Hematopoietic multipotent progenitor cell treated with erythropoietin and hydrocortisone succinate and interleukin-3 and kit ligand, for 8 days (in vitro differentiated cells): ENCODE measurements at places on chromosomes 13 and 19.

DNA sequence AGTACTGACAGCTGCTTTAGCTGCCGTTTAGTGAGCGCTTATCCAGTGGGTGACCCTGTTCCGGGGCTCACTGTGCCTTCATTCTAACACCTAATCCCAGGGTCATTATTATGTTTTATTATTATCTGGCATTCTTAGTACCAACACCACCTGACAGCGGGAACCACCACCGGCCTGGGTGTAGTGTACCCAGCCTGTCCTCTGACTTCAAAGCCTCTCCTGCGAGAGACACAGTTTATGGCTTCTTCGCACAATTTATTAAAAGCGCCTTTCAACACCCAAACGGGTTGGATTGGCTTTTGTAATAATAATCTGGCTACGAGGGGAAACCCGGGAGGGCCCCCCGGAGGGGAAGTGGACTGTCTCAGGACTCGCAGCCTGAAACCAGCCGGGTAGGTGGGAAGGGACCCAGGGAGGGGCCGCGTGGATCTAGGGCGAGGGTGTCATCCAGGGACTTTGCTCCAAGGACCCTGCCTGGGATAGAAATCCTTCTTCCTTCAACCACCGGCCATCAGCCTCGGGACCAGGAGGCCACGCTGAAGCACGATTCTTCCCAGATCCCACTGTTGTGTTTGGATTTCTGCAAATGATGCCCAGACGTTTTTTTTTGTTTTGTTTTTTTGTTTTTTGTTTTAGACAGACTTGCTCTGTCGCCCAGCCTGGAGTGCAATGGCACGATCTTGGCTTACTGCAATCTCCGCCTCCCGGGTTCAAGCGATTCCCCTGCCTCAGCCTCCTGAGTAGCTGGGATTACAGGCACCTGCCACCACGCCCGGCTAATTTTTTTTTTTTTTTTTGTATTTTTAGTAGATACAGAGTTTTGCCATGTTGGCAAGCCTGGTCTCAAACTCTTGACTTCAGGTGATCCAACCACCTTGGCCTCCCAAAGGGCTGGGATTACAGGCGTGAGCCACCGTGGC is 1.6 kb upstream of the ZBTB7A start:
- DNase-seq: peak; percentile 47

DNA sequence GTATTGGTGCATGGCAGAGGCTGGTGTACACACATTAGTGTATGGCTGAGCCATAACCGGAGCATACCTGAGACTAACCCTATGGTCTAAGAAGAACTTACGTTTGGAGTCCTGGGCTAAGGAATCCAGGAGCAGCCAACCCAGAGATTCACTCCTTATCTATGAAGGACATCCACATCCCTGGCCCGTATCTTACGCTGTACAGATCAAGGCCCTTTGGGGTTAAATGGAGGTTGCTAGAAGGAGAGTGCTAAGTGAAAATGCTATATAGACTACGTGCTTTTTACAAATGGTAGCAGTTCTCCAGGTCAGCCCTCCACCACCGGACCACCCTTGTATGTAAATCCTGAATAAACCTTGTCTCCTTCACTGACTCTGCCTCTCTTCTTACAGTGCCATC is 1.9 kb upstream of the SUGT1 start:
- peak; percentile 62 for DNase-seq

- peak; percentile 25 for DNase-seq
Observed at GRCh38 chr19:45913874-45914830, at the start of gene NANOS2. Gene NANOS2, minus strand, starts transcription at chr19:45914778. Its CDS starts 85 bp downstream, at chr19:45914693.

GRCh38 chr13:51638216-51638871 is 54.1 kb downstream of the WDFY2 start:
- DNase-seq: no peak

GRCh38 chr13:93248627-93249047 is 22.0 kb downstream of the GPC6 start:
- DNase-seq: no peak

- DNase-seq: no peak
Observed at GRCh38 chr13:109162248-109163036, 533.0 kb downstream of the MYO16 start.

DNA sequence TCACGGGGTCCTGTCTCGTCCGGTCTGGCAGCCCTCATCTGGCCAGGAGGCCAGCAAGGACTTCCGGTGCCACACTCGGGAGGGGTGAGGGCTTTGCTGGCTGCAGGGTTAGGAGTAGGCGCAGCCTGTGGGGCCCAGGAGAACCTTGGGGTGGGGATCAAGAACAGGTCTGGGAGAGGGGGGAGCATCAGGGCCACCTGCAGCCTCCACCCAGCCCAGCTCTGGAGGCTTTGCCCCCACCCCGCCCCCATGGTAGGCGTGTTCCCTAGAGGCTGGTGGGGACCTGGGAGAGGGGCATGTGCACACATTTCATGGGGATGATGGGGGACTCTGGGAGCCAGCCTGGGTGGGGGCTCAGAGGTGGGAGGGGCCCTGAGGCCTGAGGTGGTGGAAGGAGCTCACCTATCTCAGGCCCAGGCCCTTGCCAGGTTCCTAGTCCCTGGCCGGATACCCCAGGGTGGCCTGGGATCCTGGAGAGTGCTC is 23.3 kb downstream of the WTIP start:
- DNase-seq: no peak

DNA sequence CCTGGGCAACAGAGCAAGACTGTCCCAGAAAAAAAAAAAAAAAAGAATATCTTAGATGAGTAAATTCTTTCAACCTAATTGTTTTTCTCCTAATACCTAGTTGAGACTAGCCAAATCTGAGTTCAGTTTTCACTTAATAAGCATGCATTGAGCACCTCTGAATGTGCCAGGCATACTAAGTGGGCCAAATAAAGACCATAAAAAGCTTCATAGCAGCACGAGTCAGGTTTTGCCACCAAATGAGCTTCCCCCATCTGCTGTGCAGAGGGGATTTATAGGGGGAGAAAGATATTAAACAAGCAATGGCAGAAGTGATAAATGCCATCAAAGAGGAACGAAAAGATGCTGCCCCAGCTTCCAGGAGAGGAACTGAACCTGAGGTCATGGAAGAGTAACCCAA is 11.4 kb downstream of the THSD1 start:
- no peak for DNase-seq

GRCh38 chr13:98285317-98285716 is 108.2 kb upstream of the RNF113B start:
- no peak for DNase-seq

- DNase-seq: no peak
Observed at GRCh38 chr19:4553092-4553695, 6.3 kb downstream of the SEMA6B start.

DNA sequence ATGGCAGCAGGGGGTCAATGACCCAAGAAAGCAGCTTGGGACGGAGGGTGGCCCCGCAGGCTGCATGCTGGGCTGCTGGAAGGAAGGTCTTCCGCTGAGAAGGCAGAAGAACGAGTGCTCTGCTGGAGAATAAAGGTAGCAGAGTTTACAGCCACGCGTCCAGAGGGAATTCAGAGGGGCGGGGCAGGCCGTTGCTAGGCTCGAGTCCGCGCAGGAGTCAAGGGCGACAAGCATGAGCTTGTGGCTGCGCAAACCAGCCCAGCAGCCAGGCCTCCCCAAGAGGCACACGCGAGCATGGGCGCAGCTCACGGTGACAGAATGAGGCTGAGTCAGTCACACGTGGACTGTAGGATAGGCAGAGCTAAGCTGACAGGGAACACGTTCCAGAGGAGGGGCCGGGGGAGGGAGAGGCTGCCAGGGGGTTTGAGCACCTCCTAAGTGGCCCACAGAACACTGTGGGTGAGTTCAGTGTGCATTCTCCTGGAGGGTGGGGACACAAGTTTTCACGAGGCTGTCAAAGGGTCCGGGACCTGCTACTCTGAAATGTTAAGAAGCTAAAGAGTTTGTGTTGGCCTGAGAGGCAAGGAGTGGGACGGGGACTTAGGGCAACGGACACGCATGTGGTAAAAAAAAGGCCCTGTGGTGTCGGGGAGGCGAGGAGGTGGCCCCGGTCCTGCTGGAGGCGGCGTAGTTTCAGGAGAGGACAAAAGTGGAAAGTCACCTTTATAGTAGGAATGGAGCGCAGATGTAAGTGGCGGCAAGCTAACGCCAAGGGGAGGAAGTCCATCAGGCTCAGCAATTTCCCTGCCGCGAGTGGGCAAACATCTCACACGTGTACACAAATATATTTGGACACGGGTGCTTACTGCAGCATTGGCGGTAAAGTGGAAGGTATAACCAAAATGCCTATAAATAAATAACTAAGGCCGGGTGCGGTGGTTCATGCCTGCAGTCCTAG is 17.7 kb downstream of the RFX2 start:
- no peak for DNase-seq

- no peak for DNase-seq
Observed at GRCh38 chr19:55246462-55247451, 12.1 kb downstream of the PPP6R1 start.

DNA sequence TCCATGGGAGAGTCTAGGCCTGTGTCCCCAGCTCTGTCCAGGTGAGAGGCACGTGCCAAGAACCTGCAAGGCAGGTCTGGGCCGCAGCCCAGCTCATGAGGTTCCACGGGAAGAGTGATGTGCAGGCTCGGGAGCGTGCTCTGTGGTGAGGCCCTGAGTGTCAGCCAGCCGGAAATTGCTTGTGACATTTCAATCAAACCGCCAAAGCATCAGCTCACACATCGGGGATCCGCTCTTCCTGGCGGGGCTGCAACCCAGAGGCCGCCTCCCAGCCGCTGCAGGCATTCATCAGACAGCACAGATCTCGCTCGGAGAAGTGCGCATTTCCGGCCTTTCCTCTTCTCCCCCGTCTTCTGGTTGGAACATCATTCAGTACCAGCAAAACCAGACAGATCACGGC is 109.3 kb downstream of the KDM4B start:
- DNase-seq: no peak

GRCh38 chr13:24638096-24638495 is 42.1 kb upstream of the ATP12A start:
- DNase-seq: no peak

DNA sequence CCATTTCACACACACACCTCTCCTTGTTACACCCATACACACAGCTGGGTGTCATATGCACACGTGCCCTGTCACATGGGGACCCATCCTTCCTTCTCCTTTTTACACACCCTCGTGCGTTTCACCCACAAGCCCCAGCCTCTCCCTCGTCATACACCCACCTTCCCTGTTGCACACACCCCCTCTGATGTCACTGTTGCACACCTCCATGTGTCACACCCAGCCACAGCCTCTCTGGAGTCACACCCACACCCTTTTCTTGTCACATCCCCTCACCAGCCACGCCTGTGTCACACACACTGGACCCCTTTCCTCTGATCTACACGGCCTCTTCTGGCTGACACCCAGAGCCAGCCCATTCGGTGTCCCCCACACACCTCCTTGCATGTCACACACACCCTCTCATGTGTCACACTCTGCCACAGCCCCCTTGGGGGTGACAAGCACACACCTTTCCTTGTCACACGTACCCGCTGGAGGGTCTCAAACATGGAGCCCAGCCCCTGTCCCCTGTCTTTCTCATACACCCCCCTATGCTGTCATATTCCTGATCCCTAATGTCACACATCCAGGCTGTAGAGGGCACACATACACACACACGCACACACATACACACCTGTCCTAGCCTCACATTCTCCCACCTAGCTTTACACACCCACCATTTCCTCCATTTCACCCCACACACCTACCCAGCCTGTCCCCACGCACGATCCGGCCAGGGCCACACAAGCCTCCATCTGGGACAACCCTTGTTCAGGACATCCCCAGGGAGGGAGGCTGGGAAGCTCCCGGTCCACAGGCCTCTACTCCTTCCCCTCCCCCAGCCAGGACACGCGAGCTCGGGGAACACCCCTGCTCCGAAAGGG is 1.4 kb downstream of the NOVA2 start:
- DNase-seq: no peak

DNA sequence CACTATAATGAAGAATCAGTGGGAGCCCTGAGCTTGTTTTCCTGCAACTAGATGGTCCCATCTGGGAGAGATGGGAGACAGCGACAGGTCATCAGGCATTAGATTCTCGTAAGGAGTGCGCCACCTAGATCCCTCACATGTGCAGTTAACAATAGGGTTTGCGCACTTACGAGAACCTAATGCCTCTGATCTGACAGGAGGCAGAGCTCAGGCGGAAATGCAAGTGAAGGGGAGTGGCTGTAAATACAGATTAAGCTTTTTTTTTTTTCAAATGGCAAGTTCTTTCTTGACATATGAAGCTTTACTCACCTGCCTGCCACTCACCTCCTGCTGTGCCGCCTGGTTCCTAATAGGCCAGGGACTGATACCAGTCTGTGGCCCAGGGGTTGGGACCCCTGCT is 14.4 kb downstream of the CDC16 start:
- no peak for DNase-seq

GRCh38 chr19:17378271-17378670 is 1.1 kb upstream of the PLVAP start:
- DNase-seq: no peak

DNA sequence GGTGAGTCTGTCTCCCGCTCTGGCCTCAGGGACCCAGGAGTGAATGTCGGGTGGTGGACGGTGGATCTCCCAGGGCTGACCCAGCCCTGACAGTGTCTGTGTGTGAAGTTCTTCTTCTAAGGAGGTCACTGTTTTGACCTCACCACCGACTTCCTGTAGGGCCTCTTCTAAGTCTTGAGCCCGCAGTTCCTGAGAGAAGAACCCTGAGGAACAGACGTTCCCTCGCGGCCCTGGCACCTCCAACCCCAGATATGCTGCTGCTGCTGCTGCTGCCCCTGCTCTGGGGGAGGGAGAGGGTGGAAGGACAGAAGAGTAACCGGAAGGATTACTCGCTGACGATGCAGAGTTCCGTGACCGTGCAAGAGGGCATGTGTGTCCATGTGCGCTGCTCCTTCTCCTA is at the start of gene SIGLEC7:
TSS of gene SIGLEC7 (plus strand) at position 183 of the 400 bp plus-strand sequence. CDS start at position 252, 69 bp downstream.
- no peak for DNase-seq

- peak; percentile 48 for DNase-seq
Observed at GRCh38 chr13:38872693-38873092, 117.9 kb downstream of the STOML3 start.

GRCh38 chr13:27043013-27043412 is 128.6 kb downstream of the USP12 start:
- peak; percentile 60 for DNase-seq

DNA sequence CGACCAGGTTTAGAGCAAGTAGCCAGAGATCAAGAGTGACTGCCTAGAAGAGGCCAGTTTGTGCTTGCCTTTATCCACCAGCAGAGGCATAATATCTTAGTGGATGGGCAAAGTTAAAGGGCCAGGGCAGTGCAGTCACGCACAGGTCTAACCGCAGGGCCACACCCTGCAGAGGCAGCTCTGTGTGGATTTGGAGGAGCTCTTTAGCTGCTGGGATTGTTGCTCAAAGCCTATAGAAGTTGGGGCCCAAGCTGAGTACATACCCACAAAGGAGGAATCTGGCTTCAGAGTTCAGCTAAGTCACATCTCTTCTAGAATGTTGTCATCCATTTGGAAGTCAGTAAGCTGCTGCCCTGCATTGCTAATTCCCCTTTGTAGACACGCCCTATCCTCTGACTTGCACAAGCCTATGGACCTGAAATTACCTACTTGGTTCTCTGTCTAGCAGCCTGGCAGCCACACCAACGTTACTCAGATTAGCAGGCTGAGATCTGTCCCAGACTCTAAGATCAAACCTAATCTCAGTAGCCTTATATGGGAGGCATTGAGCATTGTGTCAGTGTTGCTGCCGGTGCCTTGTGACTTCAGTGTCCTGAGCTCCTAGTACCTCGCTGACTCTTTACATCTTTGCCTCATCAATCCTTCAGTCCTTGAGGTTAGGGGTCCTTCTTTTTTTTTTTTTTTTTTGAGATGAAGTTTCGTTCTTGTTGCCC is 102.9 kb upstream of the STARD13 start:
- no peak for DNase-seq

GRCh38 chr13:104011505-104012241 is 945.5 kb upstream of the SLC10A2 start:
- no peak for DNase-seq
